Nucleus accumbens (tissue), 56 donors: ENCODE measurements at places on chromosomes 11 and 22.

DNA sequence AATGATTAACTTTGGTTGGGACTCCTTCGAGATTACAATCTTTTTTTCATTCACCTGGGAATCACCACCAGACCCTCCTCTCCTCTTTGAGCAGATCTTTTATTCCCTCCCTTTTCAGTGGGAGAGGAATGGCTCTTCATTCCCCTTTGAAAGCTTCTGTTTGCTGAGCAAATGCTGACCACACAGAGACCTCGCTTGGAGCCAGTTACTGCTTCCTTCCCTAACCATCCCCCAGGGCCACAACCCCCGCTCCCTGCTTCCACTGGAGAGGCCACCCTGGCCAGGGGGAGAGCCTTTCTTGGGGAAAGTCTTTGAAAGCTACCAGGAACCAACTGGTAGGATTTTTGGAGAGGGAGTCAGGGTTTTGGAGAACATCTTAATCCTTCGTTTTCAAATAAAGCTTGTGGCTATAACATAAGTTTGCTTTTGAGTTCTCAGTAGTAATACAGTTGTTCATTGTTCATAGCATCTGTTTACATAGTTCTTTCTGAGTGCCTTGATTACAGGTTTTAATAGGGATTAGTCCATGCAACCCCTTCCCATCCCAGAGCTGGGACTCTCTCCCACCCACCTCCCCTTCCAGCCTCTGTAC lies 138.4 kb downstream of the DBX1 start:
- DNase-seq, result no peak

- DNase-seq, result no peak
Measured at GRCh38 chr11:75982309-75982708, 167.3 kb downstream of the UVRAG start.

GRCh38 chr11:100810666-100811065 lies 123.6 kb downstream of the ARHGAP42 start:
- DNase-seq, result no peak

GRCh38 chr11:132078264-132079076 lies 708.1 kb downstream of the NTM start:
- peak; percentile 14 for DNase-seq

- DNase-seq, result no peak
Measured at GRCh38 chr11:20474882-20475517, 87.5 kb downstream of the PRMT3 start.

DNA sequence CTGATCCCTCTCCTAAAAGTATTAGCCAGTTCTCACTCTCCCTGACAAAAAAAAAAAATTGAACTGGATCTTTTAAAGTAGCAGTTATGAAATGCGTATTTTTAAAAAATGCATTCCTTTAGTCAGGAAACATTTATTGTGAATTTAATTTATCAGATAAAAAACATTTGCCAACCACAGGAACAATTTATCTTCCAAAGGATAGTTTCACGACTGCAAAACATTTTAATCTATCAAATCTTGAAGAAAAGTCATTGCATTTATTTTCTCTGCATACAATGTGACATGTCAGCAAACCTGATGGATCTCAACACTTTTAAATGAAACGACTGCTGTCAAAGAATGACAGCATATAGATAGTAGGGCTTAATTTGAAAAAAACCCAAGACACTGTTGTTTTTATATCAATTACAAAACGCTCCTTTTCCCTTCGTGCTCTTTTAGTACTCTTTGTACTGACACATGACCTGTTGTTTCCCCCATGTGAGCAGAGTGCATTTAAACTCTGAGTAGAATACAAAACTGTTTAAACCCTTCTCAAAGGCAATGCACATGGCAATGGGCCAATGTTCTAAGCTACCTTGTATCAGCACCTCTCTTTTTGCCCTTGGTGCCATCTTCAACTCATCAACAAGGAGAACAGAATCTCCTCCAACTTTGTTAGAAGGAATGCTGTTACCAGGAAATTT lies 107.0 kb downstream of the ATG16L2 start:
- no peak for DNase-seq
